ENCODE measurements at places on chromosomes 6 and 20. TPM values are rescaled to one million over a fixed set of nuclear protein-coding genes. Genes with fewer than 3 reads are reported as not detected.

Gene BTBD3
- 47.6 TPM for total RNA-seq

Gene CALHM5
- 6.3 TPM for total RNA-seq

Gene POU5F1
- 0.33 TPM for total RNA-seq

Gene C4A
- 4.1 TPM for total RNA-seq

Gene ZNF334
- total RNA-seq = 1.6 TPM

Gene PPP1R3G
- 3.3 TPM for total RNA-seq

Gene PREX1
- total RNA-seq = 16.9 TPM

Gene UNC93A
- not detected for total RNA-seq

Gene DZANK1
- total RNA-seq = 1.3 TPM

Gene HCK
- total RNA-seq = not detected

Gene MCCD1
- not detected for total RNA-seq

Gene SLC17A1
- total RNA-seq = not detected

Gene PTGIS
- 255 TPM for total RNA-seq

Gene MOG
- not detected for total RNA-seq

Gene ZBTB46
- total RNA-seq = 9.9 TPM

Gene MAPK13
- total RNA-seq = 11.3 TPM

Gene F13A1
- total RNA-seq = not detected

Gene GRM1
- total RNA-seq = under 0.01 TPM

Gene OR2J3
- total RNA-seq = not detected

Gene HLA-DQA2
- not detected for total RNA-seq

Gene MYH7B
- total RNA-seq = 0.15 TPM

Gene ELOVL2
- total RNA-seq = under 0.01 TPM

Gene HAO1
- total RNA-seq = not detected

Gene CABLES2
- 1.0 TPM for total RNA-seq

Gene KCNK5
- not detected for total RNA-seq

Gene RPL10A
- total RNA-seq = 2,774 TPM

Gene HLA-DRB1
- 0.17 TPM for total RNA-seq

Gene DCDC2
- total RNA-seq = not detected

Gene EPHA7
- not detected for total RNA-seq

Gene KCNK16
- total RNA-seq = not detected

Gene OCSTAMP
- not detected for total RNA-seq

Gene BEND6
- 17.7 TPM for total RNA-seq

Gene CRISP1
- not detected for total RNA-seq

Gene LAMA4
- 577 TPM for total RNA-seq

Gene ANKRD66
- total RNA-seq = not detected

Gene DST
- 426 TPM for total RNA-seq

Gene GINM1
- 56.6 TPM for total RNA-seq

Gene GRIK2
- not detected for total RNA-seq

Gene SPEF1
- total RNA-seq = 0.15 TPM

Gene DXO
- total RNA-seq = 15.1 TPM

Gene IMPG1
- total RNA-seq = not detected

Gene SLC22A2
- total RNA-seq = not detected

Gene LINC00237
- not detected for total RNA-seq

Gene THBS2
- 141 TPM for total RNA-seq

Gene HUS1B
- 0.99 TPM for total RNA-seq

Gene FAM120B
- 21.0 TPM for total RNA-seq

Gene LY6G6D
- total RNA-seq = not detected

All from smooth muscle cell of trachea (primary cell).